NCI-H1092 treated with DMSO at 0.1 percent for 48 hours (cell line): ENCODE measurements at places on chromosomes 3 and 15.

GRCh38 chr3:67937498-67938118 lies 283.2 kb upstream of the SUCLG2 start:
- no peak for DNase-seq

- DNase-seq: no peak
These were observed 394.5 kb downstream of the MECOM start for GRCh38 chr3:169269005-169269404.

DNA sequence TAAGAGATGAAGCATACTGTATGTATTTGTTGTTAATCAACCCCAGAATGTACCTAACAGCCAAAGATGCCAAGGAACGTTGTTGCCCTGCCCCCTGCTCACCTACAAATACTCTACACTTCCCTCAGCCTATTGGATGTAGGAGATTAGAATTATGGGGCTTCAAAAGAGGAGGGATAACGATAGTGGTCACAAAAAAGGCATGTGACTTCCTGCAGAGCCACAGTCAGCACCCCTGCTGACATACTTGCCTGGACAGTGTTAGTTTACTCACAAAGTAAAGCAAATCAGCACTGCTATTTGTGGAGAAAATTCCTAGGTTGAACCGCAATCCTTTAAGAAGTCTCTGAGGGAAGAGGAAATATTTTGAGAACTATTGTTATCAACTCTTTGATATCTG lies 37.9 kb downstream of the PARP15 start:
- DNase-seq: no peak

DNA sequence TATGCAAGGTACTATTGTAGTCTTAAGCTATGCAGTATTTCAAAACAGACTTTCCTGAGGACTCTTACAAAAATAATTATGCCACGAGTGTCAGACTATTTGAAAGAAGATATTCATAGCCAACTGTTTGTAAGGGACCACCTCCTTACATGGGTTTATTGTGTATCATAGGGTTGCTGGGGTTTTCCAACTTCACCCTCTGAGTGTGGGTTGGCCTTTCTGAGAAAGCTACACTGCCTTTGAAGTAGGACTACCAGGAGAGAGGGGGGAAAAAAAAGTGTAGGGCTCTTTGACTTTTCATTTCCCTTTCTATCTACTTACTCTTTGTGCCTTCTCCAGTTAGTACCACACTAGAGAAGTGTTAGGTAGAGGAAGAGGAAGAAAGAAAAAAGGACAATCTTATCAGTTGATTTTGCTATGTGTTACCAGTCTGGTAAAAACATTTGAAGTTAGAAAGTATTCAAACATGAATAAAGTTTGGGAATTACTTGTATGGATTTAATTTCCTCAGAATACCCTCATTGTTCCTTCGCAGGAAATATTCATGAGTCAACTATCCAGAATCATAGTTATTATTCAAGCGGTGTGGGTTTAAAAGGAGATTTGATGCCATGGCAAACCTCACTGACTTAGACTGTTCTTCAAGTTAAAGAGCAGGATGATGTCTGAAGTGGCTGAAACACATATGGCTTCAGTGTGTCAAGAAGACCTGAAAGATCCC lies 329.3 kb upstream of the THBS1 start:
- no peak for DNase-seq

- no peak for DNase-seq
These were observed 28.2 kb downstream of the DAG1 start for GRCh38 chr3:49498239-49498638.

DNA sequence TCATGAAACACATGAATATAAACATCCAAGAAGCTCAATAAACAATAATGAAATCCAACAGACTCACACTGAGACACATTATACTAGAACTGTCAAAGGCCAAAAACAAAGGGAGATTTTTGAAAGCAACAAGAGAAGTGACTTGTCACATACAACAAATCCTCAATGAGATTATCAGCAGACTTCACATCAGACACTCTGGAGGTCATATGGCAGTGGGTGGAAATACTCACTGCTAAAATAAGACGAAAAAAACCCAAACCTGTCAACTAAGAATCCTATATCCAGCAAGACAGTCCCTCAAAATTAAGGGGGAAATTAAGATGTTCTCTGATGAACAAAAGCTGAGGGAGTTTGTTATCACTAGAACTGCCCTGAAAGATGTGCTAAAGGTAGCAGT lies 125.4 kb upstream of the MELTF start:
- no peak for DNase-seq

- no peak for DNase-seq
These were observed 1.2 kb downstream of the ANXA2 start for GRCh38 chr15:60396560-60396957.

- no peak for DNase-seq
These were observed 25.7 kb upstream of the CLDN16 start for GRCh38 chr3:190362258-190362657.

DNA sequence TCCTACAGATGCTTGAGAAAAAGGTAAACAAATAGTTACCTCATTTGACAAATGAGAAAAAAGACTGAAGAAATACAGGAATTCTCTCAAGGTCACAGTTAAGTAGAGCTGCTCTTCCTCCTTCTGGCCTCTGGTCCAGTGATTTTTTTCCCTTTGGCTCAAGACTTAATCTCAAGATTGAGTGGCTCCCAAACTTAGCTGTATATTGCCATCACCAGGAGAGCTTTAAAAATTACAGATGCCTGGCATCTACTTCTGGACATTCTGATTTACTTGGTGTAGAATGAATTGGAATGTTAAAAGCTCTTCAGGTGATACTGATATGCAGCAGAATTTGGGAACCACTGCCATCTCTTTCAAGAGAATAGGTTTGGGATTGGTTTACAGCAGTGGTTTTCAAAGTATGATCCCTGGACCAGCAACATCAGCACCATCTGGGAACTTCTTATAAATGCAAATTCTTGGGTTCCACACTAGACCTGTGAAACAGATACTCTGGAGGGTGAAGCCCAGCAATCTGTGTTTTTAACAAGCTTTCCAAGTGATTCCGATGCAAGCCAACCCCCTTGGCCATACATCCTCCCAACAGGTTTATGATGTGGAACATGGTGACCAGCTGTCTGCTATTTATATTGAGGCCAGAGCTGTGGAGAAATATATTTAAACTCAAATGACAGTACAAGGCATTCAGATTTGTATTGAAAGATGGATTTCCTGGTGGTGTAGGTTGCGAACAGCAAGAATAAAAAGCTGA lies 333.0 kb upstream of the RARB start:
- no peak for DNase-seq
